ENCODE measurements at places on chromosomes 4 and X.

GRCh38 chr4:158630893-158631292 lies 40.8 kb downstream of the C4orf46 start:
- DNase-seq = no peak

- DNase-seq = no peak
These were observed 377.9 kb upstream of the EMCN start for GRCh38 chr4:100895556-100896197.

DNA sequence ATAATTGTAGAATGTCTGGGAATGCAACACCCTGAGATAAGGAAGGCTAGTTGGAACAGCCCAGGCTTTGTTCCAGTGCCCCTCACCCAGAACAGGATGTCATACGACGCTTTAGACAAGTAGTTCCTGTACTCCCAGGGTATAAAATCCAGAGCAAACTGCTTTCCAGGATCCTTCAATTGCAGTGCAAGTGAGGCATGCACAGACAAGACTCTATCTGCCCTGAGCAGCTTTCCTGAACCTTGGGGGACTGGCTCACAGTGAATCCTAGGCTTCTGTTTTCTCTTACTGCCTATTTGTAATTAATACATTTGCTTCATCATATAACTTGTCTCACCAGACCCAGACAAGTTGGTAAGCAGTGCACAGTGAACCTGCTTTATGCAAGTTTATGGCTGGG lies 48.4 kb upstream of the IL9R start:
- DNase-seq = no peak

DNA sequence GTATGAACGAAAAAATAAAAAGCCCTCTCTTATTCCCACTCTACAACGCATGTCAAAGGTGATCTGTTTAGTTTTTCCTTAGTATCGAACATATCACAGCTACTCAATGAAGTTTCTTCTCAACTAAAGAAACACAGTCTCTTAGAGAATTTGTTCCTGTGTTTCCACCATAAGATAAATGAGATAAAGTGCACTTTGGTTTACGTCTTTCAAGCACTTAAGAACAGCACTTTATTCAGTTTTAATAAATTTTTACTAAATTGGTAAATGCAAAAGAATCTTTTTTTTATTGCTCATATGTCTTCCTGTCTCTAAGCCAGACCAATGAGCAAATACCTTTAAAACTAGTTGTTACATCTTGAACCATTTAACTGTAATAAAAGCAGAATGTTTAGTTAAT lies 259.8 kb downstream of the CHIC1 start:
- no peak for DNase-seq

- no peak for DNase-seq
These were observed 113.2 kb downstream of the ENOX2 start for GRCh38 chrX:130789793-130790192.

GRCh38 chr4:135917011-135917410 lies 1615.3 kb downstream of the PCDH18 start:
- DNase-seq = no peak

- peak; percentile 51 for DNase-seq
These were observed 64.3 kb downstream of the ZFYVE28 start for GRCh38 chr4:2354118-2354517.

DNA sequence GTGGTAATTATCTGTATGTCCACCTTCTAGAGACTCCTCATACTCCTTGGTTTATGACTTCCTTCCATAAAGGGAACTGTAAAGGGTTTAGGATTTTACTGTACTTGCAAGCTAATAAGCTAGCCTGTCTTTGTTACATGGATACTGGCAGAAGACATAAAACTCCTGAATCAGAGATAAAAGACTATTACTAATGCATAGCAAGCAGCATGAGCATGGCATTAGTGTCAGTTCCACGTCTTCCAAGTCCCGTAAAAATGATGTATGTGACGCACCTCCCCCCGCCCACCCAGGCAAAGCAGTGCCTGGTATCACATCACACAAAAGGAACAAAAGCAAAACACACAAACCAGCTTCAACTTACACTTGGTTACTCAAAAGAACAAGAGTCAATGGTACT lies 71.0 kb downstream of the SLC10A6 start:
- no peak for DNase-seq

DNA sequence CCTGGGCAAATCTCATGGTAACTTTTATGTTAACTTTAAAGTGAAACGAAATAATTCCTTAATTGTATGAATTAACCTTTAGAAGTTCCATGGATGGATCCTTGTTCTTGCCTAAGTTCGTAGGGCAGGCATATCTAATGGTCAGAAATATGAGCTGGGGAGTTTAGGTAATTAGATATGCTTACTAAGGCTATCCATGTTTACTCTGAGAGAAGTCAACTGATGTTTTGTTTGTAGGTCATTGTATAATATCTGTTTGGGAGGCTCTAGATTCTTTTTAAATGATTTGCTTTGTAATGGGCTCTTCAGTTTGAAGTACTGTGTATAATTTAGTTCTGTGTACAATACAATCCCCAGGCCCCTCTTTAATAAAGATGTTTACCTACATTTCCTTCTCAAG lies 117.0 kb downstream of the DCK start:
- DNase-seq = no peak

DNA sequence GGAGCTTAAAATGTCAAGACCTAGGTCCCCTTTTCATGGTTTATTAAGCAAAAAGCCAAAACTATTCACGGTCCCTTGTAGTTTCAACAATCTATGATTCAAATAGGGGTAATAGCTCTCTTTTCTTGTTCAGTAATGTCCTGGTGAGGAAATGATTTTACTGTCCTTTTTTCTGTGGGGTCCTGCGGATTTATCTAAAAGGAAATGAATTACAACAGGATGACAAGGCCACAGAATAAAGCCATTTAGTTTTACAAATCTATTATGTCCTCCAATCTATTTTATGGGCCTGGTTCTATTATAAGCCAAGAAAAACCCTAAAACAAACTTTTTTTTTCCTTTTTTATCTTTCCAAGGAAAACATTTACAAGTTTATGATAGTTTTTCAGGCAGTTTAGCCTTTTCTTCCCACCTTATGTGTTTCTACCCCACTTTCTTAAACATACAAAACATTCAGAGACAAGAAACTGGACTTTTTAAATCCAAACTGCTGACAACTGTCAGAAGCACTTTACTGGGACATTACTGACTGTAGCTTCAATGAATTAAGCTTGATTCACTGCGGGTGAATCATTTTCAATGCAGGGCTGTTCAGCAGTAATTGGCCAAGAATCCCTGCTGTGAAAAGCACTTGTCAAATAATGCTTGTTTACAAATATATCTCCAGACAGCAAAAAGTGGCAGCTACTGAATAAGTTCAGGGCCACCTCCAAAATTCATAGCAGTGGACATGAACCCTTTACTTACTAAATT lies 4.3 kb downstream of the EPHA5 start:
- DNase-seq = no peak

DNA sequence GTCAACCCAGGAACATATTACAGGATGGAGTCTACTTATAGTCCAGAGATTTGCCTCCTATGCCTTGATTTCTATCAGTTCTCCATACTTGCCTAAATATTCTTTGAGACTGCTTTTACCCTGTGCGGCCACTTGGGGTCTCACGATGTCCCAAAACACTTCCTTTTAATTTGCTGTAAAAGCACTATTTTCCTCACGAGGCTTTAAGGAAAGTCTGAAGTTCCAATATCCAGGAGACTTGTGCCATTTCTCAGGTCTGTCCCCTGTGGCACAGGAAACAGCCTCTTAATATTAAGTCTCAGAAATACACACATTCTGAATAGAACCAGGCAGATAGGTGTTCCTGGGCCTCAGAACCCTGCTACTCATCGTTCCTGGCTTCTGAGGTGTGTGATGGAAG lies 142.9 kb downstream of the TMEM164 start:
- DNase-seq = no peak

GRCh38 chr4:23120374-23120773 lies 427.6 kb downstream of the GBA3 start:
- no peak for DNase-seq

- no peak for DNase-seq
These were observed 56.6 kb downstream of the FAM13A start for GRCh38 chr4:89000382-89000781.

GRCh38 chrX:23844502-23845138 lies 61.6 kb downstream of the SAT1 start:
- DNase-seq = no peak

GRCh38 chr4:176320976-176321361 lies 1.2 kb downstream of the SPCS3 start:
- no peak for DNase-seq

- DNase-seq = no peak
These were observed 47.7 kb upstream of the UGDH start for GRCh38 chr4:39574946-39575345.

DNA sequence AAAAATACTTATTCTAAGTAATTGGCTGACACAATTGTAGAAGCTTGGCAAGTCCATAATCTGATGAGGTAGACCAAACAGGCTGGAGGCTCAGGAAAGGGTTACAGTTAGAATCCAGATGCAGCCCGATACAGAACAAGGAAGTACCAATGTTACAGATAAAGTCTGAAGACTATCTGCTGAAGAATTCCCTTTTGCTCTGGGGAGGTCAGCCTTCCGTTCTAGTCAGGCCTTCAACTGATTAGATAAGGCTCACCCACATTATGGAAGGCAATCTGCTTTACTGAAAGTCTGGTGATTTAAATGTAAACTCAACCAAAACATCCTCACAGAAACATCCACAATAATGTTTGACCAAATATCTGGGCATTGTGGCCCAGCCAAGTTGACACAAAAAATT lies 7.4 kb upstream of the DYNLT3 start:
- DNase-seq = no peak

DNA sequence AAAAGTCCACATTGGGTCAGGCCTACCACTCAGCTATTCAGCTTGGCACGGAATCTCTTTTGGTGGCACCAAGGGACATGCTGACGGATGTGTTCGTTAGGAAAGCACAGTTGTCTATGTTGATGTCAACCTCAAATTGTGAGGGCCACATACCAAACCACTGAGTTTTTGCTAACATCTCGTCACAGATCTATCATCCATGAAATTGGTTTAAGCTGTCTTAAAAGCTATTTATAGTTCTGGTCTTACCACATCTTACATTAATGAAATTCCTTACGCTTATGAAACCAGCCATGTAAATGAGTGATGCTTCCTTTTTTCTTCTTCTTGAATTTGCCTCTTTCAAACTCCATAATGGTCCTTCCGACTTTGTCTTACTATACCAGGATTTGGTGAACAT lies 101.5 kb downstream of the MGST2 start:
- no peak for DNase-seq

DNA sequence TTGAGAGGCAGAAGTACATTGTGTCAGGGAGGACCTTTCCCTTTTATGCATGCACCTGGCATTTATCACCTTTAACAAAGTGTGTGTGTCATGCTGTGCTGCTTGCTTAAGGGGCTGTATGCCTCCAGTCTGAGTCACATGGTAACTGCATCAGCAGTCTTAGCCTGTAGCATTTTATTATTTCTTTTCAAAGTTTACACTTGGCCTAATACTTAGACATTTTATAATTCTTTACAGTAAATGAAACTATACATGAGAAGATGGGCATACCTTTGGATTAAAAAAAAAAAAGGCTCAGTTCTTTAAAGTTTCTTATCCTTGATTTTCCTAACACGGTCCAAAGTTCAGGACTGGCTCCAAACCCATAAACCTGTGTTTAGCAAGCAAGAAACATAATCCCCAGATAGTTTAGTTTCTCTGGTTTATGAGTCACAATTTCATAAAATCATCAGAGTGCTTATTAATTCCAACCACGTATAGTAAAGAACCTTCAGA lies 14.6 kb downstream of the NPNT start:
- DNase-seq = no peak

DNA sequence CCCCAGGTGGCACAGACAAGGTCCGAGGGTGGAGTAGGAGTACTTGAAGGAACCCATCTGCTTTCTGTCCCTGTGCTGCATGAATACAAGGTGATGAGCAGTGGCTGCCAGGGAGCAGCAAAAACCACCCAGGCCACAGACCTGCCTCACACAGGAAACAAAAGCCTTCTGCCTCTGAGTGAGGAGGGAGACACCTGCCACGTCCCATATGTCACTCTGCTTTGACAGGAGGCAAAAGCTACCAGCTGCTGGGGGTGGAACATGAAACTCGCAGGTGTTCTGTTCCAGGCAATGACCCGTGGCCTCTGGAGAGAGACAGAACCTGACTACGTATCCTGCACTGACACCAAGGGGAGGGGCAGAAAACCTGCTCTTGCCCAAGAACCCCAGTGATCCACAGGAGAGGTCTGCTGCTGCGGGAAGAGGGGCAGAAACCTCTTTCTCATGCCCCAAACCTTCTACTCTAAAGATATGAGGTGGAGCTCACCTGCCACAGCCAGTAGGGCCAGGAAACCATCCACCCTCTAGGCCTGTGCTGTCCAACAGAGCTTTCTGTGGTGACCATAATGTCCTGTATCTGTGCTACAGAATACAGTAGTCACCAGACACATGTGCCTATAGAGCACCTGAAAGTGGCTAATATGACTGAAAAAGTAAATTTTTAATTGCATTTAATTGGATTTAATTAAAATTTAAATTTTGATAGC lies 172.9 kb downstream of the PRDM5 start:
- DNase-seq = peak; percentile 42
